Fibroblast of the aortic adventitia (primary cell): ENCODE measurements at places on chromosomes 5 and 9. TPM values are rescaled to one million over a fixed set of nuclear protein-coding genes. Genes with fewer than 3 reads are reported as not detected.

DNA sequence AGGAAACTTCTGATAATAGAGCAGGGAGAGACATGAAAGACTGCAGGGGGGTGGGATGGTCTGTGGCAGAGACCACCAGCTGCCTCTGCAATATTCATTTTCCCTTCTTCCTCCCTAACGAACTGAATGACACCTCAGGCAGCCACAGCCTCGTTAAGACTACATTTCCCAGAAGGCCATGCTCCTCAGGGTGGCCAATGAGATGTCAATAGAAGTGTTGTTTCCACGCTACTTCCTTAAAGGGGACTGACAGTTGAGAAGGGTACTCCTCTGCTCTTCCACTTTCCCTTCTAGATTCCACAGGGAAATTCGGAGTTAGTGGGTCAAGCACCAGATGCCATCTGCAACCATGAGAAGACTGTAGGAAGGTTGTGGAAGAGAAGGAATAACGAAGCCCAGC is 52.0 kb upstream of the DAPK1 start:
- peak; percentile 13 for DNase-seq

GRCh38 chr9:4740388-4740637 is 689 bp downstream of the AK3 start:
- DNase-seq, result no peak

DNA sequence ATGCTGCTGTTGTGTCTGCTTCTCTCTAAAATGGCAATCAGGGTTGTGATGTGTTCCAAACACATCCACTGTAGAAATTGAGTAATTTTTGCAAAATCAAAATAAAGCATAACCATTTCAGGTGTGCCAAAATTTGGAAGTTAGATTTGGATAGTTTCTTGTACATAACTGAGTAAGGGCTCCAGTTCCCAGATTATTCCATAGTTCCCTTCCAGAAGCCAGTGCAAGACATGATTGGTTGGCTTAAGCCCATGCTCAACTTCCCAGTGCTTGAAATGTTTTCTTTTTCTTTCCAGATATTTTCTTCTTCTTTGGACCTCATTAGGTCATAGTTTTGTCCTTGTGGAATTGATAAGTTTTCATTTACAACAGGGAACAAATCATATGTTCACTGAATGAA is 64.2 kb downstream of the SNCAIP start:
- no peak for DNase-seq

DNA sequence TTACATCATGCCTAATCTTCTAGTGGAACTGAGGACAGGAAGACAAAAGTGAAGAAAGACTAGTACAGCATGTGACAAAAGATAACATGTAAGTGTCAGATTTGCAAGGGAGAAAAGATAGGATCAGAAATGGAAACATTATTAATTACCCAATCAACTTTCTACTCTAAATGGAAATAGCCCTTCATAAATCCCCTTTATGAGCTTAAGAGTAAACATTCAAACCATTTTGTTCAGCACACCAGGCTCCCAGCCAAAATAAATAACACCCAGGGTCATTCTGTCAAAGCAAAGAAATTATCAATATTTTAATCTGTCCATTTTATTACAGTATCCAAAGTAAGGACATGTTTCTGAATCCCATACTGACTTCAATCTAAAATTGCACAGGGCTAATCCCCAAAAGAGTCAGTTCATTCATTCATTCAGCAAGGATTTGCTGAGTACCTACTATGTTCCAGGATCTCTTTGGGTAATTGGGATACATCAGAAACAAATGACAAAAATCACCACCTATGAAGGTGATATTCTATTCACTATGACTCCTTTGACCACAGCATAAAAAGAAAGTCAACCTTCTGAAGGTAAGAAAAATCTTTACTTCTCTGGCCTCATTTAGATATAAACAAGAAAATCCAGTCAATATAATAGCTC is 5.3 kb downstream of the PRELID2 start:
- no peak for DNase-seq

DNA sequence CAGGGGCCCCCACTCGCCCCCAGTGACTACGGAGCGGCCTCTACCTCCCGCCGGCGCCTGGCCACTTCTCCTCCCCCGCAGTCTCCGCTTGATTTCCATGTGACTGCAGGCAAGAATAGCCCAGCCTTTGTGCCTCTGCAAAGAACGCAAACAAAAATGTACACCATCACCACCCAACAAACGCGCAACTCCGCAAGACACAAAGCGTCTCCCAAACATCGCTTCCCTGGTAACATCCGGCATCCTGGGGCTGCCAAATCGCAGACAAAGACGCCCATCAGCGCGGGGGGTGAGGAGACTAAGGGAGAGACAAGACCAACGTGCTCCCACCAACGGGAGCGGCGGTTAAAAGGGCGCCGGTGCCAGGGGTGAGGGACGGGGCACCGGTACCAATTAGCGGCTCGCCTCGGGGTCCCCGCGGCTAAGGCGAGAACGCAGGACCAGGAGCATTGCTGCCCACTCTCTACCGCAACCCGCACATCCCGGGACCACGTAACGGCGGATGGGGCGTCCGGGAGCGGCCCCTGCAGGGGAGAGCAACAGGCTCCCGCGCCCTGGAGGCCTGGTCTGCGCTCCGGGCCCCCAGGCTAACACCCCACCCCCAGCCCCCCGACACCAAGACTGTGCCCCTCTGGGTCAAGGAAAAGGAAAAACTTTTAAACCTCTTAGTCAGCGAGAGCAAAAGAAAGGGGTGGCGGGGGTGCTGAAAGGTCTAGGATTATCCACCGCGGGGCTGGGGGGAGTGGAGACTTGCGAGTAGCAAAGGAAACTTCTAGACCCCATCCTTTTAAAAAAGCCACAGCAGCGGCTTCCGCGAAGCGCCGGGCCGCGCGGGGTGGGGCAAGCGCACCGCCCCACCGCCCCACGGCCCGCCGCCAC is 885 bp downstream of the MPDZ start:
- peak; percentile 75 for DNase-seq

- peak; percentile 80 for DNase-seq
Observed at GRCh38 chr5:134905246-134905996, 490 bp downstream of the PCBD2 start.

- no peak for DNase-seq
Observed at GRCh38 chr5:68269820-68270219, 54.3 kb downstream of the PIK3R1 start.

GRCh38 chr9:6910032-6910431 is 152.3 kb downstream of the KDM4C start:
- DNase-seq, result peak; percentile 47

DNA sequence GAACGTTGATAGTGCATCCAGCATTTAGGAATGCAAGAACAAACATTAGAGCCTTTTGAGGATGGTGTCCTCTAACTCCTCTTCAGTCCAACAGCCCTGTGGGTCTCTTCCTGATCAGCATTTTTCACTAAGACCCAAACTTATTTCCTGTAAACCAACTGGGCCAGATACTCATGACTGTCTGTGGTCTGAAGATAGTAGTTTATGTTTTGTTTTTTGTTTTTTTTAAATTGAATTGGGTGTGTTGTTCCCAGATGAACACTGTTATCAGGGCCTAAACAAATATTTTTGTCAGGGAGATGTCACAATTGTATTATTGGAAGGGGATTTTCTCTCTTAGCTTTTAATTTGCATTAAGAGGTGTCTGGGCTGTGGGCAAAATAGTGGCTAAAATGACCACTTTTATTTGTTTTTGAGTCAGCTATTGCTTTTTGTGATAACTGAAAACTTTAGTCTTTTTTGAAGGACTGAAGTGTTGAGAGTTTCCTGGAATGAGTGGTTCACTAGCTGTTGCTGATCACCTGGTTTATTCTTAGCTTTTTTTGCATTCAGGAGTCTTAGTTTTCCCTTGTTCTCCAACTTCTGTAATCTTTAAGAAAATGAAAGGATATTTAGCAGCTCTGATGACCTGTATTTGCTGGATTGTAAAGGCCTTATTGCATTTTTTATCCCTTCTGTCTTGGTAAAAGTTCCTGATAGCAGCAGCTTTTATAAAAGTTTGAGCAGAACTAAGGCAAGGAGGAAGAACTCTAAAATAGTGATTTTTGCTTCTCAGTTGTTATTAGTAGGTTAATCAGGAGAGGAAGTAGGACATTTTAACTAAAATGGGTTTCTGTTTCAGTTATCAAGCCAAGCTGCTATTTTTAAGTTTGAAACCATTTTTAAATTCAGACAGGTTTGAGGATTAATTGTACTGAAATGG is 5.5 kb downstream of the MAN2A1 start:
- DNase-seq, result no peak

DNA sequence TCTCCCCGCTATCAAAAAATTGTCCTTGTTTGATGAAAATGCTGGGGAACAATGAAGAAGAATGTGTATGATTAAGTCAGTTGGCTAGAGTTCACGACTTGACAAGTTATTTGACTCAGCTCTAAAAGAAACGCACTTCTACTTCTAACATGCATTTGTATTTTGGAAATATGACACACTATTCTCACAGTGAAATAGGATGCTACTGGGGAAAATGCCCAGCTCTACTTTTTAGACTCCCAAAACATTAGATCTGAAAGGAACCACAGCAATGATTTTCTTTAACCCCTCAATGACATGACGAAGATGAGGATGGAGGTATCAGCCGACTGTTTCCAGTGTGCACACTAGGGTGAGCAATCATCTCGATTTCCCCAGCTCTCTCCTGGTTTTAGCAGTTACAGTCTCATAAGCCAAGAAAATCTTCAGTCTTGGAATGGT is 83.6 kb upstream of the PCSK1 start:
- peak; percentile 81 for DNase-seq

DNA sequence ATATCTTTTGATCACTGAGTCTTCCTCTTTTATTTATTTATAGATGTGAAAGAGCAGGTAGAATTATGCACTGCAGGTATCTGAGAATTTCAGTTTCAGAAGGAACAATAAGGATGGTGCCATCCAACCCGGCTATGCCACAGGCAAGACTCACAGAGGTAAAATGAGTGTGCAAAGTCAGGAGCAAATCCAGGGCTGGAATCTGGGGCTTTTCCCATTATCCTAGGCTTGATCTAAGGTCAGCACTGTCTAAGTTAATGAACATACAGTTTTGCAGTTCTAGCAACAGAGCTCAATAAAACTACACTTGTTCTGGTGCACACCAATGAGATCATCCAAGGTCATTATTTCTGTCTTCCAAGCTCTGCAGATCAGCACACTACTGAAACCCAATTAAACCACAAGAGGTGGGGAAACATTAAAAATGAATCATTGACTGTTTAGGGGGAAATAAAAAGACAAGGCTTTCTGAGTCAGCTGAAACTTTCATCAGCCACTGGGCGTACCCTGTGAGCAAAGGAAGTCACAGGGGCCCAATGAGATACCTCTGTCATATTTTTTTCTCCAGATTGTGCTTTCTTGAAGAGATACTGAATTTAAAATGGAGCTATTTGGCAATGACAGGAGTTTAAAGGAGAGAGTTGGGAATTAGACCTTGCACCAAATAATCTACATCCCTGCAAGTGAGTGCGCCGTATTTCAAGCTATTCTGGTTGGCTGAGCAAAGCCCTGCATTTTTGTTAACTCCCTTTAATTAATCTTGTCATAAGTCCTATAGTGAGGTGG is 662.2 kb upstream of the ZNF608 start:
- peak; percentile 89 for DNase-seq

DNA sequence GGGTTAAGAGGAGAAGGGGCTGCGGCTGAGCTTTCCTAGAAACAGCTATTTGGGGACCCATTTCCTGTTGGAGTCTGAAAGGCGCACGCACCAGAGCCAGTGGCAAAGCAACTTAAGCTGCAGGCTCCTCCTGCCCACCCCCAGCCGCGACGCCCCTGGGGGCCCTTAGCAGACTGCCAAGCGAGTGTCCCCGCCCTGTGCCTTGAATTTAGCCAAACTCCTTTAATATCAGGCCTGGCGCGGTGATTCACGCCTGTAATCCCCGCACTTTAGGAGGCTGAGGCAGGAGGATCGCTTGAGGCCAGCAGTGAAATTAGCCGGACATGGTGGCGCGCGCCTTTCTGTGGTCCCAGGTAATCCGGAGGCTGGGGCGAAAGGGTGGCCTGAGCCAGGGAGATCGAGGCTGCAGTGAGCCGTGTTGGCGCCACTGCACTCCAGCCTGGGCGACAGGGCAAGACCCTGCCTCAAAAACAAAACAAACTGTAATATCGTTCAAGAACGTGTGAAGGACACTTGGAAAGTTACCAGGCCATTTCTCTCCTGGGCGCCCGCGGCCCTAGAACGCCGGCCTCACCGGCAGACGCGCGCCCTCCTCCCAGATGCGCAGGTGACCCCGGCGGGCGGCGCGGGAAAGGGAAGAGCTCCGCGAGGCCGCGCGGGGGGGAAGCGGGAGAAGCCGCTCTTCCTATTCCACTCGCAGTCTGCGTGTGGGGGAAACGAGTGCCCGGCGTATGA is 1.0 kb upstream of the F2R start:
- DNase-seq, result no peak

GRCh38 chr5:89556215-89556913 is 673.4 kb upstream of the MEF2C start:
- DNase-seq, result peak; percentile 79

GRCh38 chr9:3477236-3477834 is 48.5 kb downstream of the RFX3 start:
- DNase-seq, result no peak

- DNase-seq, result peak; percentile 84
Observed at GRCh38 chr9:14616188-14616982, 76.8 kb downstream of the ZDHHC21 start.

DNA sequence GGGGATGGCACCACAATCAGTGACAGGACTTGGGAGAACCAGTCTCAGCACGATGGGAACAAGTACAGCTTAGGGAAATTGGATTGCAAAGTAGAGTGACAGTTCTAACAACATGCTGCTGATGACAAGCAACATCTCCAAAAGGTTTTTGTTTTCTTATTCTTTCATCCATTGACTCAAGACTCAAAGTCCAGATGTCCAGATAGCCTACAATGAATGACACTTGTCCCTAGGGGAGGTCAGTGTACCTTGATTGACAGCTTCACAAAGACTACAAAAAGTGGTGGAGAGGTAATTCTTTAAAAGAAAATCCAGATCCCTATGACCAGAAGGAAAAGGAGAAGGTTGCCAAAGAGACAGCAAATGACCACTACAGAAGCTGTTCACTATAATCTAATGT is 323.9 kb downstream of the TMEM232 start:
- DNase-seq, result no peak

GRCh38 chr9:131839281-131840084 is 99.6 kb upstream of the RAPGEF1 start:
- peak; percentile 9 for DNase-seq

- no peak for DNase-seq
Observed at GRCh38 chr9:114643001-114643400, 14.6 kb downstream of the TEX53 start.

DNA sequence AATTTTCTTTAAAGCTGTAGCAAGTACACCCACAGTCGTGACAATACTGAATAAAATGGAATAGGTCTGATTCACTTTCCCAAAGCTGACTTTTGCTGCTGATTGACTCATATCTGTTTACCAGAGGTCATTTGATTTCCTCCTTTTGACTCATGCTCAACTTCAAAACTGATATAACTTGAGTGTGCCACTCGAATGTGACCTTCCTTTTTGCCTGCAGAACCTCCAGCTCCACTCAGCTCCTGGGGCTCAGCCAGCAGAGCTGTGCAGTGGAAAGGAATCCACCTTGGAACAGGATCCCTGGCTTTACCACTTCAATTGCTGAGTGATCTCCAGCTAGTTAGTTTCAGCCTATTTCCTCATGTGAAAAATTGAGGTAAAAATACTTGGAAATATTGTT is 84.1 kb downstream of the FEM1C start:
- DNase-seq, result peak; percentile 86

SHOC1 gene
- total RNA-seq, result 0.09 TPM in 1 of 2 replicates, not detected in the other

GABRB2 gene
- 0.09 TPM in 1 of 2 replicates, not detected in the other for total RNA-seq

BRD9 gene
- total RNA-seq, result 26.8 and 119 TPM in 2 replicates
